Smooth muscle cell of bladder (primary cell): ENCODE measurements at places on chromosomes 3 and 15. TPM values are rescaled to one million over a fixed set of nuclear protein-coding genes. Genes with fewer than 3 reads are reported as not detected.

MAPK6 gene
- total RNA-seq: 54.1 and 65.1 TPM in 2 replicates

PLA1A gene
- total RNA-seq: 0.83 TPM in 1 of 2 replicates, not detected in the other

CCDC39 gene
- not detected in 2 replicates for total RNA-seq

ERC2 gene
- not detected in 2 replicates for total RNA-seq

MKRN2OS gene
- not detected in 2 replicates for total RNA-seq
